ENCODE measurements at places on chromosomes 11 and 22.

GRCh38 chr11:70087446-70088167 is 9.5 kb downstream of the ANO1 start:
- no peak overlapping the region for H3K27ac ChIP-seq
- no peak for DNase-seq
- no peak overlapping the region for H3K4me3 ChIP-seq
- peaks cover 56% of the 10 kb centered on the region for H3K27me3 ChIP-seq
- H3K4me1 ChIP-seq, result no peaks in the 10 kb centered on the region
- H3K36me3 ChIP-seq, result no peaks in the 10 kb centered on the region

DNA sequence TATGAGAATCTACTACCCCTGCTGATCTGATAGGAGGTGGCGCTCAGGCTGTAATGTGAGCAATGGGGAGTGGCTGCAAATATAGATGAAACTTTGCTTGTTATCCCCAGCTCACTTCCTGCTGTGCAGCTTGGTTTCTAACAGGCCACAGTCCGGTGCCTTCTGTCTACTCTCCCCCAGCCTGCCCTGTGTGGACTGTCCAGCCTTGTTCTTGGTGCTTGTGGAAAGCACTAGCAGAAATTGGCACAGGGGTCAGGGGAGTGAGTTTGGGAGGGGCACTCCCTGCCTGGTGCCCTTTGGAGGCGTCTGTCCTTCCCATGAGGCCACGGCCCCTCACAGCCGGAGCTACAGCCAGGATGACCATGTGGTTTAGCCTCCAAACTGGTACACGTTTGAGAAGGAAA is 14.3 kb downstream of the MOV10L1 start:
- no peak overlapping the region for H3K27ac ChIP-seq
- peaks cover 7% of the 10 kb centered on the region for H3K4me1 ChIP-seq
- no peak for DNase-seq
- H3K36me3 ChIP-seq, result no peaks in the 10 kb centered on the region
- no peak overlapping the region for H3K4me3 ChIP-seq
- peaks cover 9% of the 10 kb centered on the region for H3K27me3 ChIP-seq

DNA sequence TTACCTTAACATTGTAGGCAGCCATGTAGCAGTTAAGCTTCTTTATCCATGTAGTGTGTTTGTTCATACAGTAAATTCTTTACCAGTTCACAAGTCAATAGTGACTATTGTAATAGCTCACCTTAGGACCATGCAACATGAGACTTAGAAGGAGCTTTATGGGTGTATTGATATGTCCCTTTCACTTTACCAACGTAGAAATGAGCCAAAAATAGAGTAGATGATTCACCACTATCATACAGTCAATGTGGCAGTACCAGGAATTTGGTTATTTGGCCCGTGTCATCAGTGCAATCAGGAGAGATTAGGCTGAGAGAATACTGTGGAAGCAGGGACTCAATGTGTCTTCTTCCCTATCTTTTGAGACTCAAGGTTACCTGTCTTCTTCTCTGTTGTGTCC is 4.7 kb downstream of the ZDHHC13 start:
- no peaks in the 10 kb centered on the region for H3K27me3 ChIP-seq
- DNase-seq, result peak; percentile 7
- no peak overlapping the region for H3K4me3 ChIP-seq
- H3K36me3 ChIP-seq, result peaks cover 11% of the 10 kb centered on the region

DNA sequence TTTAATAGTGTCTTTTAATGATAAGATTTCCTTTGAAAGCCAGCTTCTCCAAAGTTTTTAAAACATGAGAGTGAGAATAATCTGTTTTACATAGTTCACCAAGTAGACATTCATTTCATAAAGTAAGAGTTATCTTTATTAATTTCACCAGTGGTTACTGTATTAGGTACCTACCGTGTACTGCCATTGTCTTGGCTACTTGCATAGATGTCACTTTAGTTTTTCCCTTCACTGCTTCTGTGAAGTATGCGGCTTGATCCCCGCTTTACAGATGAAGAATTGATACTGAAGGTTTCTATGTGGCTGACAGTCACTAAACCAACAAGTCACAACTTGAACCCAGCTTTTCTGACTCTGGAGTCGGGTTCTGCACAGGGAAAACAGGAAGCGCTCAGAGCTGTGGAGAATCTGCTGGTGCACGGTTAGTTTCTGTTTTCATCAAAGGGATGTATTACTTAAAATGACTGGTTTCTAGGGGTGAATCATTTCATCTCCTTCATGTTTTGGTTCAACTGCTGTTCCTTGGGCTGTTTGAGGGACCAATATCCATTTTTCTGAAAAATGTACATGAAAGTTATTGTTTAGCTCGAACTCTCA is 39.3 kb upstream of the MYO18B start:
- no peaks in the 10 kb centered on the region for H3K4me1 ChIP-seq
- DNase-seq, result no peak
- no peaks in the 10 kb centered on the region for H3K36me3 ChIP-seq
- no peak overlapping the region for H3K27ac ChIP-seq

DNA sequence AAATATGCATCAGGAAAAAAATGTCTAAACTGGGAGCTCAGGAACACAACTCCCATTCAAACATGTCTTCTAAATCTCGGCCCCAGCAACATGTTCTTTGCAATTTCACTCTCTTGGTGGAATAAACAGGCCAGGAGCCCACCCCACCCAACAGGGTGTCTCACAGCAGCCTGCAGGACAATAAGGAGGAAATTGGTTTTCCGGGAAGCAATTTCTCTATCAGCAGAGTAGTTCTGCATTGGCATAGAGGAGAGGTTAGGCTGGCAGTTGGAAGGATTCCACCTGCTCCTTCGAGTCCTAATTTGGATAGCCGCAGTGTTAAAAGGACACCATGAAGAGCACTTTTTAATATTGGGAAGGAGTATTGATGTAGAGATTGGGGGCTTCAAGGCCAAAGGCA is 55.9 kb upstream of the BARX2 start:
- no peak for DNase-seq
- H3K4me3 ChIP-seq, result no peak overlapping the region
- no peak overlapping the region for H3K27ac ChIP-seq
- H3K36me3 ChIP-seq, result no peaks in the 10 kb centered on the region
- peaks cover 9% of the 10 kb centered on the region for H3K4me1 ChIP-seq
- H3K27me3 ChIP-seq, result peaks cover 9% of the 10 kb centered on the region

DNA sequence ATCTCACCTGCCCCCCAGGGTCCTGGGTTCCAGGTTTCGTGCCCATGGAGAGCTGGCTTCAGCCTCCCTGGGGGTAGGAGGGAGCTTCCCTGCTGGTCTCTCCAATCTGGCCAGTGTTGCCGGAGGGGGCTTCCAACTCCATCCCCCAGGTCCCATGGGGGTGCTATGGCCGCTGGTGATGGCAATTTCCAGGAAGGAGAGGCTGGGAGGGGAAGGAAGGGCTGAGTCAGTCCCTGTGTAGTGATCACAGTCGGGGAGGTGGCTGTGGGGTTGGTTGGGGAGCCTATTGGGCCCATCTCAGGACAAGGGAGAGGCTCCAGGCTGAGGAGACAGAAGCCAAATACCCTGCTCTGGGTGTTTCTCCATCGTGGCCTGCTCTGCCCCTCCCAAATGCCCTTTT is 5.7 kb upstream of the CDC42EP2 start:
- H3K36me3 ChIP-seq, result 0 out of 2 replicates have a peak, but pooled peaks cover 4% of the 10 kb centered on the region
- peaks cover 44% of the 10 kb centered on the region for H3K4me1 ChIP-seq
- H3K27ac ChIP-seq, result no peak overlapping the region
- no peaks in the 10 kb centered on the region for H3K27me3 ChIP-seq
- no peak for DNase-seq
- H3K4me3 ChIP-seq, result no peak overlapping the region

DNA sequence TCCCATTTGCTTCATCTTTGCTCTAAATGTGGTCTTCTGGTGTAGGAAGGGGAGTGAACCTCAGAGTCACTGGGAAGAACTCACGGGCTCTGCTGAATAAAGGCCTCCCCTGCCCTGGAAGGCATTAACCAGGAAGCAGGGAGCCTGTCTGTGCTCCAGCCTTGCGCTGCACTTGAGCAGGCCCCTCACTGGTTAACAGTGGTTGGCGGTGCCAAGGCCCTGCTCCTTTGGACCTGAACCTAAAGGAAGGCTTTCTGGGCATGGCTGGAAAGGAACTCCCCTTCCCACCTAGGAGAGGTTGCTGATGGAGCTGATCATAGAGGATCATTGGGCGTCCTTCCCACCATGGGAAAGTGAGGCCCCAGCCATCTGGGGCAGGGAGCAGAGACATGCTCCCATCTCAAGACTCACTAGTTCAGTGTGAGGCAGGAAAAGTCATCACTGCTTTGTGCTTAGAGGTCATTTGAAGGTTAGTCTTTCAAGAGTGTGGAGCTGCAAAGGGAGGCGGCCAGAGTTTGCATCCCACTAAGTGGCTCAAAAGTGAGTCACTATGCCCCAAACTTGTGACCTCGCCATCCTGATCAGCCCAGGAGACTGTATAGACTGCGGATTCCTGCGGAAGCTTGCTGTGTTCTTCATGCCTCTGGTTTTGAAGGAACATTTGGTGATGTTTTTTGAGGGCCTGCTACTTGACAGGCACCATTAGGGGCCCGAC is 50.4 kb downstream of the DBX1 start:
- no peak overlapping the region for H3K27ac ChIP-seq
- H3K27me3 ChIP-seq, result peaks cover 3% of the 10 kb centered on the region
- DNase-seq, result no peak
- peaks cover 62% of the 10 kb centered on the region for H3K4me1 ChIP-seq
- no peak overlapping the region for H3K4me3 ChIP-seq

GRCh38 chr11:134474942-134475341 is 62.9 kb upstream of the B3GAT1 start:
- H3K27ac ChIP-seq, result no peak overlapping the region
- H3K36me3 ChIP-seq, result no peaks in the 10 kb centered on the region

- no peak overlapping the region for H3K4me3 ChIP-seq
- no peak overlapping the region for H3K27ac ChIP-seq
- H3K27me3 ChIP-seq, result peaks cover 5% of the 10 kb centered on the region
- no peaks in the 10 kb centered on the region for H3K36me3 ChIP-seq
- H3K4me1 ChIP-seq, result no peaks in the 10 kb centered on the region
Observed at GRCh38 chr11:1913271-1914060, 6.0 kb upstream of the TNNT3 start.

DNA sequence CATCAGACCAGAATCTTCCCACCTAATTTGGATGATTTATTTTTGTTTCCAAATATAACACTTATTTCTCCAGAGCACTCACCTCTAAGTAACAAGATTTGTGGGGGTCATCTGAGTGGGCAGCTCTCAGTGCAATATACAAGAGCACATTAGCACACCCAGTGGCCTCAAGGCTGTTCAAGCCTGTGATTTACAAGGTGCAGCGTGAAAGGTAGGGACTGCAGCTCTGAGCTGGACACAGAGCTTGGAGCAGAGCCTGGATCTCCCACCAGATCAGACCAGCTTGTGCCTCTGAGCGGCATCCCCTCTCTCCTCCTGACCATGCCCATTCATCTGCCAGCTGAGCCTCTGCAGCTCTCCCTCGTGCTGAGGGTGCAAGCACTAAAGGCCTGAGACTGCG is 323.3 kb upstream of the ZC3H12C start:
- no peaks in the 10 kb centered on the region for H3K36me3 ChIP-seq
- H3K27me3 ChIP-seq, result no peaks in the 10 kb centered on the region
- no peak for DNase-seq
- no peak overlapping the region for H3K27ac ChIP-seq
- no peak overlapping the region for H3K4me3 ChIP-seq

DNA sequence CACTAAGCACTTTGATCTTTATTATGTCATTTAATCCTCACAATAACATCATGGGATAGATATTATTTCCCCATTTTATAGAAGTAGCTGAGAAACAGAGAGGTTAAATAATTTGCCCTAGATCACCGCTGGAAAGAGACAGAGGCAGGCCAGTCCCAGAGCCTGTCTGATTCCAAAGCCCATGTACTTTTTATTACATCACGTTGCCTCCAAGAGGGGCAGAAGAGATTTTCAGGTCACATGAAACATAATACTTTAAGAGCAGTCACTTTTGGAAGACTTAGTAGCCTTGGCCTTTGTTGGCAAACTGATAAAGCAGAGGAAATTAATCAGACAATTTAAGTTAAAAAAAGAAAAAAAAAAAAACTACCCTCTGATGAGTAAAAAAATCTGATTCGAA is 200.2 kb upstream of the ARHGAP20 start:
- H3K27ac ChIP-seq, result no peak overlapping the region
- no peaks in the 10 kb centered on the region for H3K36me3 ChIP-seq
- DNase-seq, result no peak
- H3K4me3 ChIP-seq, result no peak overlapping the region
- peaks cover 16% of the 10 kb centered on the region for H3K27me3 ChIP-seq

GRCh38 chr22:42581762-42582716 is 28.3 kb downstream of the SERHL2 start:
- peaks cover 13% of the 10 kb centered on the region for H3K4me1 ChIP-seq
- peak overlapping the region; percentile 98 for H3K4me3 ChIP-seq
- H3K27me3 ChIP-seq, result peaks cover 3% of the 10 kb centered on the region
- peak; percentile 41 for DNase-seq
- peak overlapping the region; percentile 34 for H3K27ac ChIP-seq
- peaks cover 32% of the 10 kb centered on the region for H3K36me3 ChIP-seq

DNA sequence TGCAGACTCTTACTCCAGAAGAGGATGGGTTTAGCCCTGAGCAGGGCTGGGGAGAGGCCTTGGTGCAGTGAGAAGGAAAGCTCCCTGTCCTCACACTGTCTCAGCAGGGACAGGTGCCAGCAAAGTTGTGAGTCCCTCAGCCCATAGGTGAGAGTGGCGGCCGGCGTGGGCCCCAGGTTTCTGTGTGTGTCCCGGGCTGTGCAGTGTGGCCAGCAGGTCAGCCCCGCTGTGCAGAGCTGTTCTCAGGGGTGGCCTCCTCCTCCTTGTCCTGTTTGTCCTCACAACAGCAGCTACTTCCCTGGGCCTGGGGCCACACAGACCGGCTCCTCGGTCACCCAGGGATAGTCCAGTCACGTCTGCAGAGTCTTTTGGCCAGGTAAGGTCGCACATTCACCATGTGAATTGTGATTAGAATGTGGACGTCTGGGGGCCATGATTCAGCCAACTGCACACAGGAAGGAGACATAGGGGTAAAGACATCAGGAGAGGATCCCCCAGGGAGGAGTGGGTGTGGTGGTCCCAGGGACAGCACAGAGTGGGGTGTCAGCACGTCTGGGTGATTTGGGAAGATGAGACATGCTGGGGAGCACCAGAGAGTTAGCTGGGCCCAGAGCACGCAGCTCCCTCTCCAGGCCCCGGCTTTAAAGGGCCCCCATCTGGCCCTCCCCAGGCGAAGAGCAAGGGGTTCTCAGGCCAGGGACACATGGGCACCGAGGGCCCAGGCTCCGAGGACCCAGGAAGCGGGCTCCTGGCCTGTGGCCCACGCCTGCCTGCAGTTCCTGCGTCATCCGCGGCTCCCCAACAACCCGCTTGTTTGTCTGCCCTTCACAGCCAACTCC is 81.6 kb downstream of the MYEOV start:
- no peak overlapping the region for H3K4me3 ChIP-seq
- H3K27me3 ChIP-seq, result peaks cover 11% of the 10 kb centered on the region
- H3K36me3 ChIP-seq, result peaks cover 26% of the 10 kb centered on the region
- no peak for DNase-seq

GRCh38 chr11:86201371-86201884 is 43.1 kb upstream of the EED start:
- H3K36me3 ChIP-seq, result no peaks in the 10 kb centered on the region
- H3K27me3 ChIP-seq, result no peaks in the 10 kb centered on the region
- H3K4me1 ChIP-seq, result peaks cover 6% of the 10 kb centered on the region
- H3K4me3 ChIP-seq, result no peak overlapping the region
- no peak for DNase-seq

- peak; percentile 21 for DNase-seq
- peaks cover 5% of the 10 kb centered on the region for H3K4me1 ChIP-seq
- 0 out of 2 replicates have a peak, but pooled peaks cover 6% of the 10 kb centered on the region for H3K36me3 ChIP-seq
- no peak overlapping the region for H3K4me3 ChIP-seq
- peaks cover 6% of the 10 kb centered on the region for H3K27me3 ChIP-seq
Observed at GRCh38 chr11:82775736-82776346, 42.2 kb upstream of the FAM181B start.

- H3K27ac ChIP-seq, result no peak overlapping the region
- H3K4me1 ChIP-seq, result peaks cover 3% of the 10 kb centered on the region
- no peak overlapping the region for H3K4me3 ChIP-seq
- H3K27me3 ChIP-seq, result peaks cover 23% of the 10 kb centered on the region
- DNase-seq, result no peak
- H3K36me3 ChIP-seq, result no peaks in the 10 kb centered on the region
Observed at GRCh38 chr11:122337241-122337640, 221.2 kb upstream of the BLID start.

Measured in HFFc6 (cell line).